ENCODE measurements at places on chromosomes 7 and 10. TPM values are rescaled to one million over a fixed set of nuclear protein-coding genes. Genes with fewer than 3 reads are reported as not detected.

DNA sequence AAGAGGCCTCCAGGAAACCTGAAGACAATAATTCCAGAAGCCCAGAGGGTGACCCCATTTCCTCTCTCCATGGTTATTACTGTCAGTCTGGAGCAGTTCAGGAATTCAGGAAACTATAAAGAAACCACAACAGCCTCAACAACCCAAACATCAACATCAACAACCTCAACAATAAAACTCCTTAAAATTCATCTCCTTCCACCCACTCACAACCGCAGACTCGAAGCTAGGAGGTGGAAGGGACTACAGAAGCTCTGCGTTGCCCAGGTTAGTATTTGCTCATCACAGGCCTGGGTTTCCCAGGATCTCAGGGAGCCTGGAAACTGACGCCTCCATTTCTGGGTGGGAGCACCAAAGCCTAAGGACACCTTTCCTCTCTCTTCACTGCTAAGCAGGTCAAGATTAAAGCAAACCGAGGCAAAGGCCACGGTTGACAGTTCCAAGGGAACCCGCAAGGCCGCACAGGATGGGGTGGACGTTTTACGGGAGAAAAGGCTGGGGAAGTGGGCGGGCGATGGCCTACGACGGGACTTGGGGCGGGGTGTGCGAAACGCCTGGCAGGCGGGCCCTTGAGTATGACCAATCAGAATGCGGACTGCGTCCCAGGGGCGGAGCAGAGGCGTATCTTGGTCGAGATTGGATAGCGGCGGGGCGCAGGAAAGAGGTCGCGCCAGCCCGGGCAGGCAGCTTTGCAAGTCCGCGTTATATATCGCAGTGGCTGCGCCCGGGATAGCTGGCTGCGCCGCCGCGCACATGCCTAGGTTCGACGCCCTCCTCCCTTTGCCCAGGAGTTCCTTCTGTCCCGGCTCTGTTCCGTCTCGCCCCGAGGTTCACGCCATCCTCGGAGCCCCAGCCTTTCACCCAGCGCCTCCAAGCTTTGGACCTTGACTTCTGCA, at the start of gene ELOVL3:
Gene ELOVL3 (plus strand): TSS at position 654 of the 896 bp plus-strand sequence. CDS start 250 bp downstream, outside the sequence.
- peak; percentile 99 for DNase-seq

- no peak for DNase-seq
Observed at GRCh38 chr7:112908086-112908485, 117.9 kb upstream of the TMEM168 start.

DNA sequence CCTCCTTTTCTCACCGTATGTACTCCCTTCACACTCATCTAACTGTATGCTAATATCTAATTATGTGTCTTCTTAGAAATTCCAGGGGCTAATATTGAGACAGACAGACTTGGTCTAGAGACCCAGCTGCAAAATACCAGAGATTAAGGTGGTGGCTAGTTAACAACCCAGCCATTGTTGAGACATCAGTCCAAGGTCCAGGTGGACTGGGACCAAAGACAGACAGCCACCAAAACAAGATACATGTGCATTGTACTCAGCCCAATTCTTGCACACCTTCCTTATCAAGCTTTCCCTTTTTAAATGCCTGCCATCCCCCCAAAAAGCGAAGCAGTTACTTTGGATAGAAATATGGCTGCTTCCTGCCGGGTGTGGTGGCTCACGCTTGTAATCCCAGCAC, 43.3 kb upstream of the LRRN3 start:
- no peak for DNase-seq

DNA sequence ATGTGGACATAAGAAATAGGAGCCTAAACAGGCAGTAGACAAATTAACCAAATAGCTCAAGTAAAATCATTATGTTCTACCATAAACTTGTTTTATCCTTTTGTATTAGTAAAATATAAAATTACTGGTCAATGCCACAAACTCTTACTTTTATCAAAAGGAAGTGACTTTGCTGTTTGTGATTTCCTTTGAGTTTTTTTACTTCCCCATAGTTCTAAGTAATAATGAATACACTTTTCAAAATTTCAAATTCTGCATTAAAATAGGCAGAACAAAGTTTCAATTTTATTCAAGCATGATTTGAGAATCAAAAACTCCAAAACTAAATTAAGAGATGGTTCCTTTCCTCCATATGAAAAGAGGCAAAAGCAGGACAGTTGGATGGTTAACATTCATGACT, 139.7 kb upstream of the ABCB5 start:
- no peak for DNase-seq

The PNLIPRP1 gene
- not detected for total RNA-seq

The MLXIPL gene
- 0.63 TPM for total RNA-seq
